Renal pelvis (tissue), 12 donors: ENCODE measurements at places on chromosomes 1 and 21. TPM values are rescaled to one million over a fixed set of nuclear protein-coding genes. Genes with fewer than 3 reads are reported as not detected.

The SPRR2E gene
- not detected for polyA plus RNA-seq

The PEX19 gene
- 85.6 TPM for polyA plus RNA-seq

The IGSF9 gene
- 24.2 TPM for polyA plus RNA-seq

The MTARC1 gene
- 19.3 TPM for polyA plus RNA-seq

The FCRLB gene
- 6.1 TPM for polyA plus RNA-seq

The GBP6 gene
- 0.07 TPM for polyA plus RNA-seq

DNA sequence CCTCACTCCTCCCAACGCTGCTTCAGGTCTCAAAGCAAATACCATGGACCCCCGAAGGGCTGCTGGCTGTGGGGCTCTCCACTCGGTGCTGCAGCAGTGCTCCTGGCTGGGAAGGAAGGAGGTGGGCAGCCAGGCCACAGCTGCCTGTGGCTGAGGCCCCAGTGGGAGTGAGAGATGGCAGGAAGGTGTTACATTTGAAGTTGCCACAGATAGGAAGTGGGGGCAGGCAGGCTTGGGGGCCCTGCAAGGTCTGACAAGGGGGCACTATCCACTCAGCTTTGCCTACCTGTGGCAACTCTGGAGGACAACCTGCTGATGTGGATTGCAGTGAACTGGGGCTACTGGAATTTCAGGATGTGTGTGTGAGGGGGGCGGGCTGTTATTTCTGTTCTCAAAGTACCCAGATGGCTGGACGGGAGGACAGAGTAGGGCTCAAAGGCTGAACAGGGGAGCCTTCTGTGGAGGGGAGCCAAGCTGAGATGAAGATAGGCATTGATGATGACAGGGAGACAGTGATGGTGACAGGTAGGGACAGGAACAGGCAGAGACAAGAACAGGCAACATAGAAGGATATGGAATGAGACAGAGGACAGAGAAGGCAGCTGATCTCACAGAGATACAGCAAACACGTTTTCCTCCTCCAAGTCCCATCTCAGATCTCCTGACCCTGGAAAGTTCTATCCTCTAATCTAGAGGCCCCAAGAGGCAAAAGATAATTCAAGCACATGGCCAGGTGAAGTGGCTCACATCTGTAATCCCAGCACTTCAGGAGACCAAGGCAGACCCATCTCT lies 1.8 kb downstream of the ZNF683 start:
- DNase-seq, result no peak

DNA sequence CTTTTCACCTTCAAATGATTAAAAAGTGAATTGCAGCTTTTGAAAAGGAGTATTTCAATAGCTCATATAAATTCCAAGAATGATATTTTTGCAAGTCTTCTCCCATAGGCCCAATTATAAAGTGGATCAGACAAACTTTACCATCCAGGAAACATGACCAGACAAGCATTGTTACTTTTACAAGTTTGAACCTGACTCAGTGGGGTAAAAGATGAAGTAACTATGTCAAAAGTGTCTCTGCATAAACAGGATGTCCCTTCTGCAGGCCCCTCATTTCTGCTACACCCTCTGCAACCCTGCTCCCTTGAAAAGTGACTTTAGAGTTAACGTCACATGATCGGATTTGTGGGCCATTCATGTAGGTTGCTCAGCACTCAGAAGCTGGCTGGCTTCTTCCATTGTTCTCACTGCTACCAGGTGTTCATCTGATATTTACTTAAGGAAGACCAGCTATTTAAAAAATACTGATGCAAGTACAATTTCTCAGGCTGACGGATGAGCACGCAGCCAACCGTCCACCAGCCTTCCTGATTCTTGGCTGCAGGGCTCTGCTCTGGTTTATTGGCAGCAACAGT lies 32.3 kb downstream of the URB1 start:
- no peak for DNase-seq

GRCh38 chr1:36790191-36790590 lies 244.1 kb downstream of the GRIK3 start:
- no peak for DNase-seq

GRCh38 chr1:84715342-84716019 lies 25.2 kb upstream of the SSX2IP start:
- DNase-seq, result no peak

- DNase-seq, result no peak
Observed at GRCh38 chr1:208071435-208072031, 160.6 kb upstream of the CD34 start.

GRCh38 chr1:8676813-8677212 lies 140.6 kb downstream of the RERE start:
- DNase-seq, result no peak

- DNase-seq, result no peak
Observed at GRCh38 chr1:171890131-171890530, 48.8 kb downstream of the DNM3 start.

DNA sequence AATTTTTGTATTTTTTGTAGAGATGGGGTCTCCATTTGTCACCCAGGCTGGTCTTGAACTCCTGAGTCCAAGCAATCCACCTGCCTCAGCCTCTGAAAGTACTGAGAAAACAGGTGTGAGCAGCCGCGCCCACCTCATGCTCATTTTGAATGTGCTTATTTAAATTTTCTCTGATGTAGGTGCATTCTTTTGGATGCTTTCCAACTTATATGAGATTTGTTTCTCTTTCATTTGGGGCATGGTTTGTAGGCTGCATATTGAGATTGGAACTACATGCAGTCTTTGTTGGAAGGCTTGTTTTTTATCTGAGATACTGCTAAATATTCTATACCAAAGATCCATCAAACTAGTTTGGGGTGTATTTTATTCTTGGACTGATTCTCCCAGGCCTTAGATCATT lies 81.0 kb upstream of the IVNS1ABP start:
- DNase-seq, result no peak

- no peak for DNase-seq
Observed at GRCh38 chr1:54464031-54464476, 57.9 kb upstream of the SSBP3 start.

- DNase-seq, result no peak
Observed at GRCh38 chr1:175708787-175709186, 34.6 kb downstream of the TNR start.

DNA sequence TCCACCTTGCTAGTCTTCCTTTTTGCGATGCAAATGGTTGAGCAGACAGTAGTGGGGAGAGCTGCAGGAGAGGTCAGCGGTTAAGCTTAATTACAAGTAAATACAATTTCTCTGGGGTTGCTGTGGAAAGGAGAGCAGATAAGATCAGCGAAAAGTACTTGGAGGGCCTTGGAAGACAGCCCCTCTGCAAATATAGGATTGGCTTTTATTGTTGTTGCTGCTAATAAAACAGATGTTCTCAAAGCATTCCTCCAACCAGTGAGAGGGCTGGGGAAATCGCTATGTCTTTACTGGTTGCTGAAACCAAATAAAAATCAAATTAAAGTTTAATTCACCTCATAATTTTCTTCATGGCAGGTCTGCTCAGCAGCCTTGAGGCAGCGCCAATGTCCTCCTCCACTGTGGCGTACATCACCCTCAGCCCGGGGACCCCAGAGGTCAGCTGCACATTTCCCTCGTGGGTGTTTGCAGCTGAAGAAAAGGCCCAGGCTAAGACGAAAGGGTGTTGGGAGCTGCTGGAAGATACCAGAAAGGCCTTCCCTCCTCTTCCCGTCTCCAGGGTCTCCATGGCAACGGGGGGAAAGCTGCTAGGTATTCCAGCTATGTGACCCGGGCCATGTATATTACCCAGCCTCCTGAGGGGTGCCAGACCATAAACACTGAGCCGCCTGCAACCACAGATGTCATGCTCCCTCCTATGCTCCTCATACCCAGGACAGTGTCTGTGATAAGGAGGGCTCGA lies 54.6 kb upstream of the POU2F1 start:
- DNase-seq, result peak; percentile 81

DNA sequence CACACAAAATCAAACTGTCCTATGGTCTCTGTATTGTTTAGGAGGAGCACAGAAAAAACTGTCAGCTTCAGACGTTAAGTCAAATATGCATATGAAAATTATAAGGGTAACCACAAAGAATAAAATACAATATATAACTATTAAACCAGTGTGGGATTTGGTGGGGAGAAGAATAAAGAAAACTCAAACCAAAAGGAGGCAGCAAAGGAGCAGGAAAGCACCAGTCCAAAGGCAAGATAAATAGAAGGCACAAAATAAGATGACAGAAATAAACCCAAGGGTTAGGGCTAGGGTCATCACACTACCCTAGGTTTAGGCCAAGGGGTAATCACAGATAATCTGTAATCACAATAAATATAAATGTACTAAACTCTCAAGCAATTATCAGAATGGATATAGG lies 32.8 kb downstream of the DLGAP3 start:
- DNase-seq, result no peak

GRCh38 chr1:87346130-87346814 lies 17.6 kb downstream of the LMO4 start:
- DNase-seq, result no peak
